ENCODE measurements at places on chromosomes 3 and 15.

- no peak overlapping the region for H3K4me3 ChIP-seq
- no peak overlapping the region for H3K27ac ChIP-seq
- H3K27me3 ChIP-seq = no peaks in the 10 kb centered on the region
- peaks cover 4% of the 10 kb centered on the region for H3K36me3 ChIP-seq
- no peak for DNase-seq
- no peaks in the 10 kb centered on the region for H3K4me1 ChIP-seq
These were observed 28.5 kb downstream of the PLSCR4 start for GRCh38 chr3:146222204-146223046.

DNA sequence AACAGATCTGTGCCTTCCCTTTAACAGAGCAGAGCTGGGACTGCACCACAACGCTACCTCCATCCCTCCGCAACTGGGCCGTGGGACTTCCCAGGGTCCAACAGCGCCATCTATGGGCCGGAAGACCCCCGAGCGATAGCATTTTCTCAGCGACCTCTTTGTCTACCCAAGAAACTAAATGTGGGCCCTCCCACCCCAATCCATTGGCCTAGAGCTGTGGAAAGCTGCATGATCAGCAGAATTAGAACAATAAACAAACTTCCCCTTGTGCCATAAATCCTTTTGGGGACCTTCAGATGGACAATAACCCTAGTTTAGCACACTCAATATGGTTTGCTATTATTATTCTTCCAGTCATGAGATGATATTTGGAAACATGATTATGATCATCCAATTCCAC is 74.8 kb upstream of the NTRK3 start:
- no peaks in the 10 kb centered on the region for H3K4me1 ChIP-seq
- no peak overlapping the region for H3K4me3 ChIP-seq
- DNase-seq = peak; percentile 81
- no peaks in the 10 kb centered on the region for H3K36me3 ChIP-seq
- peaks cover 19% of the 10 kb centered on the region for H3K27me3 ChIP-seq
- no peak overlapping the region for H3K27ac ChIP-seq

DNA sequence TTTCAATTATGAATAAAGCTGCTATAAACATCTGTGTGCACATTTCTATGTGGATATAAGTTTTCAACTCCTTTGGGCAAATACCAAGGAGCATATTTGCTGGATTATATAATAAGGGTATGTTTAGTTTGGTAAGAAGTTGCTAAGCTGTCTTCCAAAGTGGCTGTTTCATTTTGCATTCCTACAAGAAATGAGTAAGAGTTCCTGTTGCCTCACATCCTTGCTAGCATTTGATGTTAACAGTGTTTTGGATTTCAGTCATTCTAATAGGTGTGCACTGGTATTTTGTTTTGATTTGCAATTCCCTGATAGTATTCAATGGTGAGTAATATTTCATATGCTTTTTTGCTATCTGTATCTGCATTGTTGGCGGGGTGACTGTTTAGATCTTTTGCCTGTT is 120.7 kb upstream of the MDFIC2 start:
- H3K27me3 ChIP-seq = no peaks in the 10 kb centered on the region
- H3K27ac ChIP-seq = no peak overlapping the region
- no peak for DNase-seq

DNA sequence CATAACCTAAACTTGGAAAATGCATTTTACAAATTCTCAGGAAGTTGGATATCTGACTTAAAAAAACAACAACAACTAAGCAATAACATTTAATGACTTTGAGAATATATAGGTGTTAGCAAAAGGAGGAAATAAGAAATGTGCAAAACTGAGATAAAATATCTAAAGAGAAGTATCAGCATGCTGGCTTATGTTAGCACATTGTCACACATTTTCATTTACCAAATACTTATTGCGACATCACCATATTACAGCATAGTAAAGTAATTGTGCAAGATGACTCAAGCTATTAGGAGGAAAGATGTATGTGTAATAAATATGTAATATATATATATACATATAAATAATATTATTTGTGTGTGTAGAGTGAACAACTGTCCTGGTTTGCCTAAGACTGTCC is 9.2 kb downstream of the PTX3 start:
- H3K4me3 ChIP-seq = no peak overlapping the region
- DNase-seq = no peak
- no peak overlapping the region for H3K27ac ChIP-seq
- H3K36me3 ChIP-seq = no peaks in the 10 kb centered on the region
- H3K27me3 ChIP-seq = peaks cover 2% of the 10 kb centered on the region

DNA sequence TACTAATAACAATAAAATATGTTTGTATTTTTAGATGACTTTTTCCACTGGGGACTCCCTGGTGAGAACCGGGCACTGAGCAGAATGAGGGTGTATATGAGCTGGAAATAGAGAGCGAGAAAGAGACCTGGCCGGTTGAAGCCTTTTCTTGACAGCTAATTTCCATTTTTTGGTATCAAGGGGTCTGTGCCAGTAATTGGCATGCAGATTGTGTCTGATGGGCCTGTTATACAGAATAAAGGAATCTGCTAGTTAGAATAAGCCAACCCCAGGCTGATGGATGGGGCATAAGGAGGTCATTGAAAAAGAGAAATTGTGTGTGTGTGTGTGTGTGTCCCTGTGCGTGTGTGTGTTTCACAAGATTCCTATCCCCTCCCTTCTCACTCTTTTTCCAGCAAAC is 83.9 kb downstream of the IL20RB start:
- no peaks in the 10 kb centered on the region for H3K36me3 ChIP-seq
- no peak overlapping the region for H3K4me3 ChIP-seq
- no peak overlapping the region for H3K27ac ChIP-seq
- peaks cover 5% of the 10 kb centered on the region for H3K4me1 ChIP-seq

DNA sequence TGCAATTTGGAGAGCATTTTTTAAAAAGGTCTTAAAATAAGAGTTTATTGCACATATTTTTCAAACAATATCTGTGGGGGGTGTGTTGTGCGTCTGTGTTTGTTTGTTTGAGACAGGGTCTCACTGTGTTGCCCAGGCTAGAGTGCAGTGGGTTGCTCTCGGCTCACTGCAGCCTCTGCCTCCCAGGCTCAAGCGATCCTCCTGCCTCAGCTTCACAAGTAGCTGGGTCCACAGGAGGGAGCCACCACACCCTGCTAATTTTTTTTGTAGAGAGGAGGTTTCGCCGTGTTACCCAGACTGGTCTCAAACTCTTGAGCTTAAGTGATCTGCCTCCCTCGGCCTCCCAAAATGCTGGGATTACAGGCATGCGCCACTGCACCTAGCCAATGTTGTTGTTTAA is 2.7 kb downstream of the MLF1 start:
- peaks cover 14% of the 10 kb centered on the region for H3K4me1 ChIP-seq
- no peak overlapping the region for H3K4me3 ChIP-seq
- H3K27me3 ChIP-seq = peaks cover 19% of the 10 kb centered on the region
- H3K27ac ChIP-seq = no peak overlapping the region
- no peak for DNase-seq
- H3K36me3 ChIP-seq = no peaks in the 10 kb centered on the region

DNA sequence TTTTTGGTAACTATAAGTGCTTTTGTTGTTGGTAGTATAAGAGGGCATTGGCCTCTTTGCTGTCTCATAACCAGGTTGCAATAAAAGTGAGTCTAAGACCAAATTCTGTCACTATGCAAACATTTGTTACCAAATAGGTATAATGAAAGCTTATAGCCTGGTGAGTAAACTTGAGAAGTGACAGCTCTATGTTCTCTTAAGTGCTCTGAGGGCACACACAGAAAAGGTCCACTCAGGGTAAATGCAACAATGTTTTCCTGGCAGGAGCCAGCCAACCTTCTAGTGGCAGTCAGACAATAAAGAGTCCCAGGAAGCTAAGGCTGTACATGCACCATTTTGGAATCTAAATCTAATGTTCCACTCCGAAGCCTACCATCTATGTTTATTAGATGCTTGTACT is 262.1 kb upstream of the TGFBR2 start:
- no peak overlapping the region for H3K4me3 ChIP-seq
- no peaks in the 10 kb centered on the region for H3K27me3 ChIP-seq
- H3K36me3 ChIP-seq = no peaks in the 10 kb centered on the region

DNA sequence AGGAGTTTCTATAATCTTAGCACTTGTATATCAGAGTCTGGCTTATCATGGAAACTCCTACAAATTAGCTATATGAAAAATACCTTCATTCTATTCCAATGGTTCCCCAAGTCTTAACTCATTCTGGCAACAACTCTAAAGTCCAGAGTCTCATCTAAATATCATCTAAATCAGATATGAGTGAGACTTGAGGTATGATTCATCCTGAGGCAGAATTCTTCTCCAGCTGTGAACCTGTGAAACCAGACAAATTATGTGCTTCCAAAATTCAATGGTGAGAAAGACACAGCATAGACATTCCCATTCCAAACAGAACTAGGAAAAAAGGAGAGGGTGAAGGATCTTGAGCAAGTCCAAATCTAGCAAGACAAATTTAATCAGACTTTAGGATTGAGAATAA is 138.8 kb downstream of the THRB start:
- peaks cover 21% of the 10 kb centered on the region for H3K4me1 ChIP-seq
- H3K4me3 ChIP-seq = no peak overlapping the region
- H3K27ac ChIP-seq = no peak overlapping the region
- no peaks in the 10 kb centered on the region for H3K36me3 ChIP-seq
- H3K27me3 ChIP-seq = no peaks in the 10 kb centered on the region

DNA sequence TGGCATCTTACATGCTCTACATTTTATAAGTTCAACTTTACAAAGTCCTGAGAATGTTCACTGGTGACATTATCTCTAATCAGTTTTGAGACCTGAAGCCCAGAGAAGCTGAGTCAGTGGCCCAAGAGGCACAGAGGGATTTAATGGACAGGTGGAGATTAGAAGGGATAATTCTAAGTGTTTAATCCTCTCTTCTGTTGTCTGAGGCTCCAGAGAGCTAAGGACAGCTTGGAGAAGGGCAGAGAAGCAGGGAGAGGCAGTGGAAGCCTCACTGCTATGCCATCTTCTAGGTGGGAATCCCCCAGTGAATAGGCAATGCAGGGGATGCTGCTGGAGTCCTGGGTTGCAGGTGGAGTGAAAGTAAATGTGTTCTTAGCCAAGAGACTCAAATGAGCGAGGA is 369.4 kb upstream of the SLCO3A1 start:
- no peaks in the 10 kb centered on the region for H3K27me3 ChIP-seq
- H3K4me3 ChIP-seq = no peak overlapping the region
- DNase-seq = no peak
- H3K27ac ChIP-seq = no peak overlapping the region

GRCh38 chr15:79849789-79850188 is 47.0 kb downstream of the MTHFS start:
- no peak overlapping the region for H3K4me3 ChIP-seq
- peak; percentile 37 for DNase-seq
- peaks cover 30% of the 10 kb centered on the region for H3K4me1 ChIP-seq

- no peaks in the 10 kb centered on the region for H3K27me3 ChIP-seq
- H3K4me1 ChIP-seq = peaks cover 16% of the 10 kb centered on the region
- DNase-seq = peak; percentile 15
- H3K4me3 ChIP-seq = no peak overlapping the region
- H3K36me3 ChIP-seq = no peaks in the 10 kb centered on the region
- H3K27ac ChIP-seq = peak overlapping the region; percentile 90
These were observed 82.9 kb upstream of the GSK3B start for GRCh38 chr3:120177151-120177550.

- DNase-seq = no peak
- no peaks in the 10 kb centered on the region for H3K27me3 ChIP-seq
- H3K4me3 ChIP-seq = no peak overlapping the region
- H3K27ac ChIP-seq = no peak overlapping the region
- no peaks in the 10 kb centered on the region for H3K4me1 ChIP-seq
These were observed 324.4 kb upstream of the SGO1 start for GRCh38 chr3:20510396-20510795.

DNA sequence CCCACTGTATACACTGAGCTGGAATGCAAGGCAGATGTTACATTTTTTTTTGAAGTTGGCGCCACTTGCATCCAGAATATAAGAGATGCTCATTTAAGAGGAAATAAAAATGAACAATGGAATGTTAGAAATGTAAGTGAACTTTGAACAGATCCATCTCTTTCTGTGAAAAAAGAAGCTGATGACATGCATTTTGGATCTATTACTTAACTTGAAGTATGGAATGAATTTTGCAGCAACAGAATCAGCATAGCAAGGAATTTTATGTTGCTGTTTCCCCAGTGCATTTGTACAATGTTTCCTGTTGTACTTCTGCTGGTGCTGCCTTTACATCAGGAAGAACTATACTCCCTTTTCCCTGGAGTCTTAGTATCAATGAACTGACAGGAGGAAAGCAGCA is 178.2 kb downstream of the LSAMP start:
- H3K4me3 ChIP-seq = no peak overlapping the region
- H3K4me1 ChIP-seq = peaks cover 57% of the 10 kb centered on the region
- no peak for DNase-seq
- no peak overlapping the region for H3K27ac ChIP-seq
- no peaks in the 10 kb centered on the region for H3K36me3 ChIP-seq
- H3K27me3 ChIP-seq = no peaks in the 10 kb centered on the region

- peaks cover 21% of the 10 kb centered on the region for H3K4me1 ChIP-seq
- no peak for DNase-seq
- H3K4me3 ChIP-seq = no peak overlapping the region
- no peaks in the 10 kb centered on the region for H3K36me3 ChIP-seq
- no peak overlapping the region for H3K27ac ChIP-seq
These were observed 49.8 kb upstream of the SLC4A7 start for GRCh38 chr3:27533718-27534573.

DNA sequence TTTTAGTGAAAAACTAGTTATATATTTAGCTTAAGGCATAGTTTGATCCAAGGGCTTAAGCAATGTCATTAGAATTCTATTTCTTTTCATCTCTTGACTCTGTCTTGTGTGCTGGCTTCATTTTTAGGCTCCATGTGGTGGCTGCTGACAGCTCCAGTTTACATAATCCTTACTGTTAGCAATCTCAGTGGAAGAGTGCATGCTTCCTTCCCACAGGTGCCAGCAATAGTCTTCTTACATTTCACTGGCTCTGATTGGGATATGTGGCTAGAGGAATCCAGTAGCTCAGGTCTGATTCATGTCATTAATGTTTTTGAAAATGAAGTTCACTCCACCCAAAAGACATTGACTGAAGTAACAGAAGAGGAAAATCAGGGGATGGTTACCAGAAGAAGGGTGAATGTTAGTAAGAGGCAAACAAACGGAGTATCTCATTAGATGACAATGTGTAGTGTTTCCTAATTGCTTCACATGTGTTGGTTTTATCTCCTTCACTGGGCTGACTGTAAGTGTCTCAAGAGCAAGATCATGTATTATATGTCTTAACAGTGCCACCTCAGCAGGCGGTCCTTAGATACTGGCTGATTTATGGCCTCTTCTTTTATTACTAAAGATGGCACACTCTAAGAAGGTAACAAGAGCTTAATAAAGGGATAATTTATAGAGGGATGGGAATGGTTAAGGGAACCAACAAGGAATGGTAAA is 25.6 kb upstream of the TCF12 start:
- peak overlapping the region; percentile 8 for H3K27ac ChIP-seq
- H3K36me3 ChIP-seq = peaks cover 14% of the 10 kb centered on the region
- no peaks in the 10 kb centered on the region for H3K27me3 ChIP-seq
- H3K4me1 ChIP-seq = peaks cover 41% of the 10 kb centered on the region
- no peak for DNase-seq

DNA sequence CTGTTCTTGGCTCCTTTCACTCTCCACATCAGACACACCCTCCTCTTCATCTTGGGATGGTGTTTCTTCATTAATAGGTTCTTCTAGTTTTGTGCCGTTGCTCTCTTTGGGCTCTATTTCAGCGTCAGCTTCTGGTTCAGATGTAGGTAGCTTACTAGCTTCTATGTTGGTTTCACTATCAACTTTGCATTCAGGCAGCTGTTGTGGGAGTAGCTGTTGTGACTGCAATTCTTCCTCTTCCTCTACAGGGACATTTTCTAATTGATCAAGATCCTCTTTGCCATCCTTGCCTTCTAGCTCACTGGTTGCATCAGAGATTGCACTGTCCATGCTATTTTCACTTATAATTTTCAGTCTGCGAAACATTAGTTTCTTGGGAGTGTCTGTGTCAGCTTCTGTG is 80.1 kb downstream of the SETD2 start:
- H3K27ac ChIP-seq = no peak overlapping the region
- no peak for DNase-seq
- no peaks in the 10 kb centered on the region for H3K4me1 ChIP-seq
- H3K4me3 ChIP-seq = no peak overlapping the region
- H3K27me3 ChIP-seq = no peaks in the 10 kb centered on the region
